ENCODE measurements at places on chromosomes 7 and 10.

- no peak for DNase-seq
These were observed 167.2 kb upstream of the HGF start for GRCh38 chr7:81937091-81937490.

GRCh38 chr10:112658900-112659638, 212.1 kb downstream of the VTI1A start:
- DNase-seq = peak; percentile 25

DNA sequence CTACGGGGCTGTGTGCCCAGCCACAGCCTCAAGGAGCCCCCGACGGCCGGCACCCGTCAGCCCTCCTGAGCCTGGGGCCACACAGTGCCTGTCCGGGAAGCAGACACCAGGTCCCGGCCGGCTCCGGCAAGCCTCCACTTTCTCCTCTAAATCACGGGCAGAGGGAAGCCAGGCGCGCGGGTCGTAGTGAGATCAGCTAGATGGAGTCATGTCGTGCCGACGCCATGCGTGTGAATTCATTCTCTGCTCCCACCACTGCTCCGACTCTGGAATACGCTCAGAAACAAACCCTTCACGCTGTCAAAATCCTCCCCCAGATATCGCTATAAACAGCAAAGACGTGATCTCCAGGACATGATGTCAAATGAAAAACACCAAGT, 93.7 kb upstream of the DNAAF5 start:
- DNase-seq = no peak

GRCh38 chr10:75773231-75773780, 341.9 kb downstream of the LRMDA start:
- DNase-seq = no peak

DNA sequence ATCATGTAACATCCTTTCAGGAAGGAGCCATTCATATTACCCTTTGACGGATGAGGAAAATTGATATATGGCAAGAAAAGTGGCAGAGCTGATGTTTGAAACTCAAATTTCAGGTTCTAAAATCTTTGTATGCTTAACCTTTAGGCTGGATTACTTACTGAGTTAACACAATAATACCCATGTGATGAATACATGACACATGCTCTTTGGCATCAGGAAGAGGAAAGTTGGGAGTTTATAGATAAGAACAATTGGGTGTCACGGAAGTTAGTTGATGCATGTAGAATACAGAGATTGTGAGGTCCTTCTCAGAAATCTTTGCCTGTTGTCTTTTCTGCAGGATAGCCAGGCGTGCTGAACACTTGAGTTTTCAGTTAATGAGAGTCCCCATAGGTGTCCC, 572.1 kb upstream of the POM121L12 start:
- DNase-seq = no peak

- DNase-seq = no peak
These were observed 9.1 kb downstream of the USP6NL start for GRCh38 chr10:11602358-11602757.

DNA sequence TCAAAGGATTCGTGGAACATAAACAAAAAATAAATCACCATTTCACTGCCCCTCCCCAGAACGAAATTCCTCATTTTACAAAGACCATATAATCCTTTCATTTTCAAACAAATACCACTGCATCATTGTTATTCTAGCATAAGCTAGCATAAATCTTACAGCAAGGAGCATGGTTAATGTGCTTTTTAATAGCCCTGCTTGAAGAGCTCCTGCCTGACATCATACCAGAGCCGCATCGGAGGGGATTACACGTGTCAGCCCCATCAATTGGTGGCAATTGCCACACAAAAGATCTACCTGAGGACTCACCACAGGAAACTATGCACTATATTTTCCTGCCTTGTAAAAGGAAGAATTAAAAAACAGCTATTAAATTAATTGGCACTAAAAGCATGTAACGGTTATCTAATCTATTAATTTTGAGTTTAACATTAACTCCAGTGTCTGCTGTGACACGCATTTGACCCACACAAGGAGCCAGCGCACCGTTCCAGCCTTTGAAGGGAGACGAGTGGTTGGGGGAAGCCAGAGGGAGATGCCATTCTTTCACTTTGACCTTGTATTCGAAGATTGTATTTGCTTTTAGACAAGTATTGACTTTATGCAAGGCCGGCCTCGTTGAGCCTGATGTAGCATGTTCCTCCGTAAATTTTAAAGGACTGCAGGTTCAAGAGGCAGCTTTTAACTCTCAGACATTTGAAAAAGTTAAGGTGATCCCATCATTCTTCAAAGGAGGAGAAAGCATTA, 261.1 kb upstream of the RNF32 start:
- DNase-seq = no peak

DNA sequence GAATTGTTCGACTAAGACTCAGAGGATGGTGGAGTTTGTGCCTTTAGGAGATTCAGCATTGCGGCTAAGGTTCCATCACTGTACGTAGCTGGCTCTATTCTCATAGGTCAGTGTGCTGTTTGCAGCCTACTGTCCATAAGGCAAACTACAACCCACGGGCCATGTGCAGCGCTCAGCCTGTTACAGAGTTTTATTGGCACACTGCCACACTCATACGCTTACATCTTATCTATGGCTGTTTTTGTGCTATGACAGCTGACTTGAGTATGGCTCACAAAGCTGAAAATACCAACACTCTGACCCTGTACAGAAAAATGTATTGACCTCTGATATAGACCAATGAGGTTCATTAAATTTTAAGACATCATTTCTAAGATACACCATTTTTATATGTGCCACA, 114.5 kb downstream of the ARID5B start:
- no peak for DNase-seq

DNA sequence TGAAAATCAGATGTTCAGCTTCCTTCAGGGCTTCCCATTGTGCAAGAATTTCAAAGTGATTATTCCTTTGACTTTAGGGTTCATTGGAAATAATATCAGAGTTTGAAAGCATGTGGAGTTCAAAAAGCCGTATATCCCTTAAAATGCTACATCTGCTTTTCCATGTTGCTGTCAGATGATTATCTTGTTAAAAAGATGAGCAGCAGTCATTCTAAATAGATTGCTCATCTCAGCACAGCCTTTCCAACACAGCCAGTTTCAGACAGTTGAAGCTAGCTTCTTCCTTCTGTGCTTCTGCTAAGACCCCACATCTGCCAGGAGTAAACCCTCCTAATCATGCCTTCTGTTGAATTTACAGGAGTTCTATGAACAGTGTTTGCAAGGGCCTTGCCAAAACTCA, 204.4 kb upstream of the PTER start:
- no peak for DNase-seq

All from H54 (cell line).